ENCODE measurements at places on chromosomes 2 and 18.

DNA sequence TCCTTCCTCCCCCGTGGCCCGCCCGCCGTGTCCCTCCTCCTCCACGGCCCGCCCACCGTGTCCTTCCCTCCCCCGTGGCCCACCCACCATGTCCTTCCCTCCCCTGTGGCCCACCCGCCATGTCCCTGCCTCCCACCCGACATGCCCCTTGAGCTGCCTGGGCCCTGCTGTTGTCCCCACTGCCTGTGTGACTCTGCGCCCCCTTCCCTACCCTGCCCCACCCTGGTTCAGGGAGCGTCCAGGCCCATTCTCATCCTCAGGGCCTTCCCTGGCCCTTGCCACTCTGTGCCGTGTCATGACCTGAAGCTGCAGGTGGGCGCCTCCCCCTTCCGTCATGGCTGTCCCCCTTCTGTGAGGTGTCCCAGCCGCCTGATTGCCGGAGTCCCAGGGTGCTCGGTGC, 20.7 kb downstream of the D2HGDH start:
- no peak for DNase-seq

- DNase-seq: peak; percentile 77
Measured at GRCh38 chr2:10278029-10278762, 24.5 kb upstream of the HPCAL1 start.

- no peak for DNase-seq
Measured at GRCh38 chr2:10709290-10709939, 12.0 kb upstream of the ATP6V1C2 start.

DNA sequence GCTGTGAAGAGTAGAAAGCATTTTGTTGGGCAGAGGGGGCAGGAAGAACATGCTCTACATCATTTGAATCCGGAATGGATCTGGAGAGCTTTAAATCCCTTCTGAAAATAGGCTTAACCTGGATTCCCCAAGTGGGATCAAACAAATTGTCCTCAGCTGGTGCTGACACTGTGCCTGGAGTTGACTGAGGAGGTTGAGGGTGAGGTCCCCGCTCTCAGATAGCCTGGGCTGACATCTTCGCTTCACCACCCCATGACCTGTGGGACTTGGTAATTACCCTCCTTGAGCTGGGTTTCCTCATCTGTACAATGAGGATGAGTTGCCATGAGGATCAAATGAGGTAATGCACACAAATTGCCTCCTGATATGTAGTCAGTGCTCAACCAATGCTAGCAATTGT, 117.8 kb upstream of the SMAD2 start:
- DNase-seq: no peak

GRCh38 chr2:43175020-43175441, 51.4 kb downstream of the ZFP36L2 start:
- DNase-seq: no peak
